CD4-positive, alpha-beta T cell (primary cell): ENCODE measurements at places on chromosomes 16 and 17.
A peak's percentile ranks its signal among the peaks of the same experiment; 100 is the strongest.

- DNase-seq: no peak
These were observed 66.1 kb upstream of the SMURF2 start for GRCh38 chr17:64728041-64728695.

DNA sequence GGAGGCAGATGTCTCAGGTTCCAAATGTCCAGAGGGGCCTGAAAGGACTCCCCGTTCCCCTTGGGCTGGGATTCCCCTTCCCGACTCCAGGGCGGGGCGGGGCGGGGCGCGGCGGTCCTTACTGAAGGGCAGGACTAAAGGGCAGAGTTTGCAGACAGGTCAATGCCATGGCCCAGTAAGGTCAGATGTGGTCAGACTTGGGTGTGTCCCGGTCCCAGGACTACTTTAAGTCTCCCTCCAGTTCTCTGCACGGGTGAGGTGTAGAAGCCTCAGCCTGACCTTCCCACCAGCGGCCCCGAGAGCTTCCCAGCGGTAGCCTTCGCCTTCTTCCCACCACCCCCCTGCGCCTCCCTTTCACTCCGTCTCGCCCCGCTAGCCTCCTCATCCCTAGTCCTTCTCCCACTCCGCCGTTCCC is 532 bp downstream of the KDM6B start:
- no peak for DNase-seq

DNA sequence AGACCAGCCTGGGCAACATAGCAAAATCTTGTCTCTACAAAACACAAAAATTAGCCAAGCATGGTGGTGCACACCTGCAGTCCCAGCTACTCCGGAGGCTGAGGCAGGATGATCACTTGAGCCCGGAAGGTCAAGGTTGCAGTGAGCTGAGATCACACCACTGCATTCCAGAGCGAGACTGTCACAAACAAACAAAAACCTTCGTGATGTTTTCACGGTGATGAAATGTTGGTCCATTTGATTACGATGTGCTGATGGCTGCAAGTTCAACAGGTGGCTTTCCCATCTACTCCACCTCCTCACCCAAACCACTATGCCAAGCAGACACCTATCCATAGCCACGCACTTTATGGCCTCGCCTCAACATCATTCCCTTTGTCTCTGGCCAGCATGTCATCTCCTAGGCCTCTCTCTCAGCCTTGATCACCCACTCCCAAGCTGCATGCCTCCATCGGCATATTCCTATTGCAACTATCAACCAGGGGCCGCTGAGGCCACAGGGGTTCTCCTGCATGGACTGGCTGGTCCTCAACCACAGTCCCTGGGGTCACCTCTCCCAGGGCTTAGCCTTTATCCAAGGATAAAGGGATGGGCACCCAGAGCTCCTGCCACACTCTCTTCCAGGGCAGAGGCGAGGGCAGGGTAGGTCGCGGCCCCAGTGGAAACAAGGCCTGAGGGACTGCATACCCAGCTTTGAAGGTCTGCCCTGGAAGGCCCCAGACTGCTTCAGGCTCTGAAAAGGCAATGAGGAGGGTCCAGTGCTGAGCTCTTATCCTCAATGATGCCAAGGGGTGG is 17.1 kb upstream of the ALOX15B start:
- no peak for DNase-seq

DNA sequence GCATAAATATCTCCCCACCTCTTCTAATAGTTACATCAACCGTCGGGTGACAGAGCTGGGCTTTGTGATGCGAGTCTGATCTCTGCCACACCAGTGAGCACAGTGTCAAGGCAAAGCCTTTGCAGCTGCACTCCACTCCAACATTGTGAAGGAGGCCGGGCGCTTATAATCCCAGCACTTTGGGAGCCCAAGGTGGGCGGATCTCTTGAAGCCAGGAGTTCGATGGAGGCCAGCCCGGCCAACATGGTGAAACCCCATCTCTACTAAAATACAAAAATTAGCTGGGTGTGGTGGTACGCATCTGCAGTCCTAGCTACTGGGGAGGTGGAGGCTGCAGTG is 18.9 kb downstream of the CYB5D2 start:
- DNase-seq: no peak

DNA sequence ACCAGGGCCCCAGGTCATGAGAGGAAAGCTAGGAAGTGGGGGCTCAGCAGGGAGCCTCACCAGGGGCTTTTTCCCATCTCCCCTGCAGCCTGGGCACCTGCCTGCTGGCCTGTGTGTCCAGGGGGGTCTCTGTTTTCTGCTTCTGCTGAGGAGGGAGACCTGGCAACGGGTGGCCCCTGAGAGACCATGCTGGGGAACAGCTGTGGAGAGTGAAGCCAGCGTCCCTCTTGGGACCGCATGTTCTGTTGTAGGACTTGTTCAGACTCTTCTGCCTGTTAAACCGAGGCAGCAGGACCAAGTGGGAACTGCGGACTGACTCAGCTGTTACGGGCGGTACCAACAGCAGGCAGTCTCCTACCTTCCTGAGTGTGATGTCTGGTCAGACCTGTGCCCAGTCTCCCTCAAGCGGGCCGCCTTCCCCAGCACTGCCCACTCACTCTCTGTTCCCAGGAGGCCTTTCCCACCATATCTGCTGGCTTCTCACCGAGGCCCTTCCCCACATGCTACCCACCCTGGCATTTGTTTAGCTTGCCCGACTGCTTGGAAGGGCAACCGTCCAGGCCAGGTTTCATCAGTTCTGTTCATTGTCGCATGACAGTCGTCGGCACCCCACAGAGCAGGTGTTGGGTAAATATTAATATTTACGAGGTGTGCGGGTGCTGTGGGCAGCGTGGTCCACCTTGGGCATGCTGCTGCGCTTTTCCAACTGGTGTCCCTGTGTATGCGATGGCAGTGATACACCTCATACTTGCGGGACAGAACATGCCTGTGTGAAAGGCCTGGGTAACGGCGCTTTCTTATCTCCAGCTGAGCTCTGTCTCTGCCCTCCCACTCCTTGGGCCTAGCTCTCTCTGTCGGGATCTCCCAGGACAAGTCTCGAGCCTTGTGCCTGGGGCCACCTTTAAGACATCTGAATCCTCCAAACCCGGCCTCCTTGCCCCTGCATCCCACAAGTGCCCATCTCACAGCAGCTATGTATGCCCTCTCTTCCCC is 69.4 kb downstream of the MPRIP start:
- no peak for DNase-seq

DNA sequence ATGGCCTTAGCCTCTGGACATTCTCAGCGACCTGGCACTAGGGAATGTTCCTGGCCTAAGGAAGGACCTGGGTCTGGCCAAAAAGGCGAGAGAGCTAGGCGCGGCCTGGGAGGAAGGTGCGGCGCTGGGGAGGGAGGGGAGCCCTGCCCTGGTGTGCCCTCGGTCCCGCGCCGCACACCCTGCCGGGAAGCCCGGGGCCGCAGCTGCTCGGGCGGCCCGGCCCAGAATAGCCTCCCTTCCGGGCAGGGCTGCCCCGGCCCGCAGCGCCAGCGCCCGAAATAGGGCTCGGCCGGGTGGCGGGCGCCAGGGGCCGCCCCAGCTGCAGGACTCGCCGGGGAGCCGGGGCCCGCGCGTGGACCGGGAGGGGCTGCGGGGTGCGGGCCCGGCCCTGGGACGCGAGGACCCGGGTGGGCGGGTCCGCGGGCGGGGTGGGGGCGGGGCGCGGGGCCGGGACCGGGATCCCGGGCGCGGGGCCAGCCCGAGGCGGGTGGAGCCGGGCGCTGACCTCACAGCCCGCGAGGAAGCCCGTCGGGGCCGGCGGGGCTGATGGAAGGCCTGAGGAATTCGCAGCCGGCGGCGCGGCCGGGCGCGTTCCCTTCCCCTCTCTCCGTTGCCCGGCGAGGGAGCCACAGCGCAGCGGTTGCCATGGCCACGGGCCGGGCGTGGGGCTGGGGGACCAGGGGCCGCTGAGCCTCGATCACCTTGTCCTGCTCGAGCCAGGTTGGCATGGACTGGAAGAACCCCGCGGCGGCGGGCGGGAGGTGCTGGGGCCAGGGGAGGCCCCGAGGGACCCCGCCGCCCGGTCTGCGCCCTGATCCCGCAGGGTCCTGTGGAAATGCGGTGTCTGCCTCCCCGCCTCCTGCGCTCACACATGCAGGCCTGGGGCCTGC is 18.1 kb downstream of the SOCS3 start:
- DNase-seq: no peak

GRCh38 chr17:59764292-59764741 is 56.9 kb downstream of the VMP1 start:
- DNase-seq: no peak

GRCh38 chr16:56450275-56450985 is 702 bp downstream of the NUDT21 start:
- no peak for DNase-seq

DNA sequence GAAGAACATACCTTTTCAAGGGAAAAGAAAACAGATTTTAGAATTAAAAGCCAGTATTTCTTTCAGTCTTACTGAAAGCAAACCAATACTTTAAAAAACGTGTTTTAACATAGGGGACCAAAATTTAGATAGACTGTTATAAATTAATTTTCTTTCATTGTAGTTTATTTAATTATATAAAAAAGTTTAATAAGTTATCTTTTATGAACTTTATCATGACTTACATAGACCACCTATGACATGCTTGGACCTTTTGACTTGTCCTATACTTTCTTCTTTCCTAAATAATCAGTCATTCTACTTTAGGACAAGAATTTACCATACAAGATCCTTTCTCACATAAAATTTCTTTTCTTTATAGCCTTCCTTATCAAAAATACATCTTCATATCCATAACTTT is 102.0 kb upstream of the HAS3 start:
- no peak for DNase-seq

DNA sequence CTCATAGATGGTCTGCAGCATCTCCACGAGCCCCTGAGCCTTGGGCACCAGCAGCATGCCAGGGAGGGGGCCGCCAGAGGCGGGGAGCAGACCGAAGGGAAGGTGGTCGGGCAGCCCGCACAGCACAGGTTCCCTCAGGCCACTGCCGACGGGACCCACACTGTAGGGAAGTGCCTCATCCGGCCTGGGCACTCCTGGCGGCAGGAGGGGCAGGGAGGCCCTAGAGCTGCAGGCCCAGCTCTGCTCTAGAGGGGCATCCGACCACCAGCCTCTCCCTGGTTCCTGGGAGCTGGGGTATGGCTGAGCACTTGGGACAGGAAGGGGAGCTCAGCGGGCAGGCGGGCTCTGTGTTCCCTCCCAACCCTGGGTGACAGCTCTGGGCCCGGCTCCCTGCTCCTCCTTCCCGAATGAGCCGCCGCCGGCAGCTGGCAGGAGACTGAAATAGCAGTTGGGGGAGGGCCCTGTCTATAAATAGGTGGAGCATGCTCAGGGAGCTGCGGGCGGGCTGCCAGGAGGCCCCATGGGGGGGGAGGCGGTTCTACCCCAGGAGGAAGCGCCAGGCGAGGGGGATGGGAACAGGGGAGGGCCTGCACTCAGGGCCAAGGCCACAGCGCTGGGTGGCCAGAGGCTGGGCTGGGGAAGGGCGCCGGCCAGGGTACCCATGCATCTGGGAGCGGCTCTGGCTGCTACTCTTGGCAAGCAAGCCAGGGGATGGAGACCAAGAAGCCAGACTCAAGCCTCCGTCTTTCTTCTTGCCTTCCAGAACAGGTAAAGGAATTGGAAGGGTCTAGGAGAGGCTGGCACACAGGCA is 12.4 kb downstream of the HDAC5 start:
- DNase-seq: peak; percentile 40

DNA sequence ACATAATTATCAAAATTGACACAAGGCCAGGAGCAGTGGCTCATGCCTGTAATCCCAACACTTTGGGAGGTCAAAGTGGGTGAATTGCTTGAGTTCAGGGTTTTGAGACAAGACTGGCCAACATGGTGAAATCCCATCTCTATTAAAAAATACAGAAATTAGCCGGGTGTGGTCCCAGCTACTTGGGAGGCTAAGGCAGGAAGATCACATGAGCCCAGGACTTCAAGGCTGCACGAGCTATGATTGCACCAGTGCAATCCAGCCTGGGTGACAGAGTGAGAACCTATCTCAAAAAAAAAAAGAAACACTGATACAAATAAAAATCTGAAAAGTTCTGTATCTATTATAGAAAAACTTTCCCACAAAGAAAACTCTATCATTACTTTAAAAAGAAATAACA is 15.5 kb downstream of the MYH10 start:
- no peak for DNase-seq

DNA sequence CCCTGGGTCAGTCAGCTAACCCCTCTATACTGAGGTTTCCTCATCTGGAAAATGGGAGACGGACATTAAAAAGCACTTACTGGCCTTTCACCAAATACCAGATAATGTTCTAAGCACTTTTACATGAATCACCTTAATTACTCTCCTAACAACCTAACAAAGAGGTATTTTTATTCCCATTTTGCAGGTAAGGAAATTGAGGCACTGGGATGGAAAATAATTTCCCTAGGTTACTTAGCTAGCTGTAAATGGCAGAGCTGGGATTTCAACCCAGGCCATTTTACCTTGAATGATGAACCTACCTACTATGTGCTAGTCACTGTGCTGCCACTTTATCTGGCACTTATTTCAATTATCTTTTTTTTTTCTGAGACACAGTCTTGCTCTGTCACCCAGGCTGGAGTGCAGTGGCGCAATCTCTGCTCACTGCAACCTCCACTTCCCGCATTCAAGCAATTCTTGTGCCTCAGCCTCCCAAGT is 3.7 kb downstream of the KIF22 start:
- DNase-seq: no peak

DNA sequence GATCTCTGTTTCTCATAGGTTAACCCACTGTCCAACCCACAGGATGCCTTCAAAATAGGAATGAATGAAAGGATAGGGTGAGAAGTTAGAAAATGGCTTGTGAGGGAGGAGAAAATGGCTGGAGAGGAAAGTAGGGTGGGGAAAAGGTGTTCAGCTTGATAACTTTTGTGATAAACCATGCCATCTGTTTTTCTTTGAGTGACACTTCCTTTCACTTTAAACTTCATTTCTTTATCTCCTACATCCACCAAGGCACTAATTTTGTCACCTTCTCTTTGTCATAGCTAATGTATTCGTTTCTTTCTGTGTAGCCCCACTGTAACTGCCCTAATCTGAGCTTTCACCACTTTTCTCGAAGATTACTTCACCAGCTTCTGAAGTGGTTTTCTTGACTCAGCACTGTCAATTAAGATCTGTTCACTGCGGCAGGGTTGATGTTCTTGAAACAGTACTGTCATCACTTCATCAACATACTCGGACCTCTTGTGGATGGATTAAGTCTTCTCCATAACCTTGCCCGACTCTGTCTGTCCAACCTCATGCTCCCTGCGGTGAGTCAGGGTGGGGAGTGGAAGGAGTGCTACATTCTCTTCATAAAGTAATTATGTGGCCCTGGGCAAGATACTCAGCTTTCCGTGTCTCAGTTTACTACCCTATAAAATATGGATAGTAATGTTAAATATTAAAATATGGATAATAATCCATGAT is 5.5 kb upstream of the KRT10 start:
- DNase-seq: no peak
